ENCODE measurements at places on chromosomes 3 and 15.

DNA sequence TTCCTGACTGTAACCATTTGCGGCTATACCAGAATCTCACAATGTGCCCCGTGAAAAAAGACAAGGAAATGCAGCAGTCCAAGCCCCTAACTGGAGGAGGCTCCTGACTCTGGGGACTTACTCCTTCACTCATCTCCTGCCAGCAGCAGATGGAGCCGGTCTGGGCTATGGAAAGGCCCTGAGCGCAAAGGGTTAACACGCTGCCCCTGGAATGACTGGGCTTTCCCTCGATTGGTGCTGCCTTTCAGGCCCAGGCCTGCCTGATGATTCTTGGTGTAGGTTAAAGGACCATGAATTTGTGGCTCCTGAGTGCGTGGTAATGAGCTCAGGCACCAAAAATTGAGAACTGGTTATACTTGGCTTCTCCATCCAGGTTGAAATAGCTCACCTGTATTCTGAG is 42.3 kb upstream of the GALNT15 start:
- DNase-seq: no peak

DNA sequence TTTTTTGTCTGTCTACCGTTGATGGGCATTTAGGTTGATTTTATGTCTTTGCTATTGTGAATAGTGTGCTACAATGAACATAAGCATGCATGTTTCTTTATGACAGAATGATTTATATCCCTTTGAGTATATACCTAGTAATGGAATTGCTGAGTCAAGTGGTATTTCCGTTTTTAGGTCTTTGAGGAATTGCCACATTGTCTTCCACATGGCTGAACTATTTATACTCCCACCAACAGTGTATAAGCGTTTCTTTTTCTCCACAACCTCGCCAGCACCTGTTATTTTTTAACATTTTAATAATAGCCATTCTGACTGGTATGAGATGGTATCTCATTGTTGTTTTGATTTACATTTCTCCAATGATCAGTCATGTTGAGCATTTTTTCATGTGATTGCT is 89.6 kb upstream of the GALNT15 start:
- no peak for DNase-seq

DNA sequence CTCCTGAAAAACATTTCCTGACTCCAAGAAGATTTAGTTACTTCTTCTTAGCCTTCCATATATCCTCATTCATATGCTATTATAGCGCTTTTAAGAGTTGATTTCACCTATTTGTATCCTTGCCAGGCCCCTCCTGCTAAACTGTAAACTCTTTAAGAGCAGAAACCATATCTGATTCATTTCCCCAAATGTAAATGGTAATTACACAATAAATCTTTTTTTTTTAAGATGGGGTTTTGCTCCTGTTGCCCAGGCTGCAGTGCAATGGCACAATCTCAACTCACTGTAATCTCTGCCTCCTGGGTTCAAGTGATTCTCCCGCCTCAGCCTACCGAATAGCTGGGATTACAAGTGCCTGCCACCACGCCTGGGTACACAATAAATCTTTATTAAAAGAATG is 4.5 kb downstream of the DLEC1 start:
- DNase-seq: no peak

- DNase-seq: no peak
These were observed 727.8 kb downstream of the NLGN1 start for GRCh38 chr3:174125267-174125824.

- no peak for DNase-seq
These were observed 543.4 kb downstream of the GBE1 start for GRCh38 chr3:81218023-81218422.

DNA sequence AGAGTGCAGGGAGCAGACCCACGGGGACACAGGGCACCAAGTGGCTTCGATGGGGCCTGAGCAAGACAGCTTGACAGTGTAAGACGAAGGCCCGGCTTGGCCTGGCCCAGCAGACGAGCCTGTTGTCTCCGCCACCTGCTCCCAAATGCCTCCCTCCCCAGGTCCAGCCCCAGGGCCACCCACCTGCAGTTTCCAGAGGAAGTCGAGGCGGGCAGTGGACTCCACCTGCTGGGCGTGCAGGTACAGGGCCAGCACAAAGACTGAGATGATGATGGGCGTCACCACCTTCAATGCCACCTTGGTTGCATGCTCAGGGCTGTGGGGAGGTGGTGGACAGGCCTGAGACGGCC is 94.1 kb downstream of the SEC22A start:
- DNase-seq: no peak

DNA sequence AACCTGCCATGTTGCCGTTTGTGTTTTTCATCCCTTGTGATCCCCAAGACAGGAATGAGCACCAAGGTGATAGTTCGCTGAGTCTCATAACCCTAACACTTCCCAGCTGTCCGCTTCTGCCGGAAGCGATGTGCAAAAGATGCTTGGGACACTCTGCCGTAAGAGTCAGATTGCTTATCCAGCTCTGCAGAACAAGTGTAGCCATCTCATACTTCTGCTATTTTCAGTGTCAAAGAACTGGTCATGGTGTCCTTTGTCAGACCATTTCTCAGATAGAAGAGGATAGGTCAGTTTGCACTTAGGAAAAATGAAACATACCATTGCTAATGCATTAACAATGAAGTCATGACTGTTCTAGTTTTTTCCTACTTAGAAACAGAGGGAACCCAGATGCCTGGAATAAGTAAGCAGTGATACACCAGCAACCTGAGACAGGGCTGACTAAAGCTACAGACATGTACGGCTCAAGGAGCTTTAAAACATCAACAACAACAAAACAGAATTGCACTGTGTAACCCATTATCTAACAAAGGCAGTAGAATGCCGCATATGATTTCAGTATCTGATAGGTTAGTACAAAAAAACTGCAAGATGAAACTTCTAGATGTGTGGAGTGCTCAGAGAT is 134.0 kb upstream of the IL12A start:
- no peak for DNase-seq

DNA sequence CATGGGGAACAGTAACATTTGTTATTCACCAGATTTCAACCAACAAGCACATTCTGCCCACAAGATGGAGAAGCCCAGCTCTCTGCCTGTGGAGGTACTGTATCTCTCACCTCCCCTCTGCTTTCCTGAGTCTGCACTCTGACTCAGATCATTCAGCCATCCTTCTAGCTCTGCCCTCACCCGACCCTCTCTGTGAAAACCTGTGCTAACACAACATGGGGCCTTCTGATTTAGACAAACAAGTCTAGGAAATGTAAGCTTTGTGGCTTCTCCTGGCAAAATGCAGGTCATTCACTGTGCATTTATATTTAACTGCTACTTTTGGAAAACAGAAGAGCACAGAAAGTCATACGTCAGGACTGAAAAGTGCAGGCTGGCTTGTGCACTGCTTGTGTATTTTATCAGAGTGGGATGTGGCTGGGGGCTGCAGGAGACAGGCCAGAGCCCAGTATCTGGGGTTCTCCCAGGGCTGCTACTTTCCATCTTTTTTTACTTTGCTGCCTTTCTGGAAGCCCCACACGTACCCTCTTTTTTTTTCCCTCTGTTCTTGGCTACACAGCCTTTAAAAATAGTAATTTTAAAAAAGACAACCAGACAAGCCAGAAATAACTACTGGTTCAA is 50.8 kb downstream of the SUSD5 start:
- no peak for DNase-seq

GRCh38 chr15:68667800-68668625 is 89.2 kb downstream of the CORO2B start:
- DNase-seq: no peak

DNA sequence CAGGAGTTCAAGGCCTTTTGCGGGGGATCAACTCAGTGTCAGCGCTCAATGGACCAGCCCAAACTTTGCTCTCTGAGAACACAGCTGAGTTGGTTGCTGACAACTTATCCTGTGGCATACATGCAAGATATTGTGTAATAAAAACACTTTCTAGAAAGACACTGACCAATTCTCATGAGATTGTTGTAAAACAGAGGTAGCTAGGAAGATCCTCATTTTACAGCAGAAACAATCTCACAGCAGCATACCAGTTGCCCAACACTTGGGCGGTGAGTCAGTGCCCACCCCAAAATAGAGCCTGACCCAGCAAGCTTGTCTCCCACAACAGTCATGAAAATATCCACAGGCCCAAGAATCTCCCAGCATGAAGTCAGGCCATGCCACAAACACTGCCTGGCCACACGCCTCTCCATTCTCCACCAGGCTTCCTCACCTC is 18.2 kb downstream of the KLHL6 start:
- DNase-seq: no peak

DNA sequence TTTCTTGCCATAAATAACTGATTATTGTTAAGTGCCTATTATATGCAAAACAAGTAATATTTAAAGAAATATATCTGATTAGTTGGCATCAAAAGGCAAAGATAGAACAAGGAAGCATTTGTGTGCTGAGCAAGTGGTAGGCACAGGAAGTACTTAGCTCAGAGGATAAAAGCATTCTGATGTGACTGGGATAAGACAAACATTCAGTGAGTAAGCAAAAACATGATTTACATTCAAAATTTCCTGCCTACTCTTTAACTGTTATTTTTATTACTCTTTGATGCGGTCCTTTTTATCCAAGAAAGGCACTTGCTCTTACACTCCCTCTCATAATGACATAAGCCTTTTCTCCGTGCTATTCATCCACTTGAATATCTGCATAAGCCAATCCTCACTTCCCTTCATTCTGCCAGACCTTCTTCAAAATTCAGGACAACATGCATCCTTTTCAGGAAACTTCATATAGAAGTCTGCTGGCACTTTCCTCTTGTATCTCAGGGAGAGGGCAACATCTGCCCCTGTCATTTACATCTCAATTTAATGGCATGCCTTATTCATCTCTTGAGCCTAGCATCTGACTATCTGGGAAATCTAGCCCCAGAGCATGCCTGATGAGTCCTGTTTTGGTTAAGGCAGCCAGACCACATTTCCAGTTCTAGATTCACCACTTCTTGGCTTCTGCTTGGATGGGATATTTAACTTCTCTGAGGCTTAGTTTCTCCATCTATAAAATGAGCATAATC is 478.2 kb upstream of the ROBO2 start:
- DNase-seq: no peak

GRCh38 chr3:116930786-116931185 is 221.2 kb downstream of the TUSC7 start:
- no peak for DNase-seq

DNA sequence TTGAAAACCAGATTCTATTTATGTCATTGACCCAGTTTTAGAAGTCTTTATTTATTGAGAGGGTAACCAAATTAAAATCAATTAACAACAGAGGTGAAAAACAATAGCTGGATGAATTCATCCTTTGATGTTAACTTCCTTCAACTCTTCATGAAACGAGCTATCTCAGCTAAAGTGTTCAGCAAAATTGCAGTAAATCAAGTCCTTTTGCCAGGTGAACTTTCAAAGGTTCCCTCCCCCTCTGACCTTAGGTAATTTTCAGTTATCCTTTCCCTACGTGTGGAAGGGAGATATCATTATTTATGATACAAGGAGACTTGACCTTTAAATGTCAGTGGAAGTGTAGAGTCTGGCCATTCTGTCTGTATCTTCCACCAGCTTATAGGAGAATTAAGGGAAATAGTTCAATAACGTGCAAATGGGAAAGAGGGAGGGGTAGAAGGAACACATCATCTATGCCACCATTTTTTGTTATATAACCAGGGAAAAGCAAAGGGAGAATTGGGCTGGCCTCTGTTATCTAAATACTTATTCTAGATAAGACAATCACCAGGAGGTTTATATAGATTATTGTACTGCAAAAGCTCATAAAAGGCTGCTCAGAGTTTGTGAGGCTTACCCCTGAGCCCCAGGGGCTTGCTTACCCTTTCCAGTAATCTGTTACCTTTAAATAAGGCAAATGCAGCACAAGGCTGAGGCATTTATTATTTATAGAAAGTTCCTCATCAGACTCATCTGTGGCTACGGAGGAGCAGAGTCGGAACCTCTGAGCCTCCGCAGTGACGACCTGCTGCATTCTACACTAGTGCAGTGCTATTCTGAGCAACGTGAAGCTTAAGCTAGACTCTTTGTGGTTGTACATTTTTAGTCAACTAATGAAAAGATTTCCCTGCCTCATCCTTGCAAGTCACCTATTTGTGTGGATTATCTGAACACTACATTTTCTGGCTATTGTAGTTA is 97.7 kb upstream of the ZBED2 start:
- no peak for DNase-seq

DNA sequence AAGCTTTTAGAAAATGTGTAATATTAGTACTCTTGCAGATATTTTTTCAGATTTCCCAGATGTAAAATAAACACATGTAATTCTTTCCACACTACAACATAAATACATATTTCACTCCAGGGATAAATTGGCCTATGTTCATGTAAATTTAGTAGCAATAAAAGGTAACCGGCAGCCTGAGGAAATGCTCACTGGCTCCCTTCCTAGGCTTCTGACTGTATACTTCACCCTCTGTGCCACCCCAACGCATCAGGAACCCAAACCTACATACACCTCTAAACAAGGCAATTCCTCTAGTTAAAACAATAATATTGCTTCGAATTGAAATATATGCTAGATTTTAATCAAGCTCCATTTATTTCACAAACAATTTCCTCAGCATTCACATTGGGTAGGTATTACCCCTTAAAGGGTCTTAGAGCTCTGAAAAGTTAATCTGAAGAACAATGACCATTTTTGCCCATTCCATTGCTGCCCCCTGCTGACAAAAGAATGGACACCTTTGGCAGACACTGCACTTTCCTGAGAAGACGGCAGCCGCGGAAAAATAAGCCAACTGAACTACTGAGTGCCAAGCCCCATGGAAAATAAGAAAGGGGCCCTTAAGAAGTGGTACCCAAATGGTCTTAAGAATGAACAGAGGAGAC is 212.5 kb downstream of the OSBPL10 start:
- no peak for DNase-seq

- DNase-seq: no peak
These were observed 96.8 kb upstream of the ROBO2 start for GRCh38 chr3:76943058-76943457.

DNA sequence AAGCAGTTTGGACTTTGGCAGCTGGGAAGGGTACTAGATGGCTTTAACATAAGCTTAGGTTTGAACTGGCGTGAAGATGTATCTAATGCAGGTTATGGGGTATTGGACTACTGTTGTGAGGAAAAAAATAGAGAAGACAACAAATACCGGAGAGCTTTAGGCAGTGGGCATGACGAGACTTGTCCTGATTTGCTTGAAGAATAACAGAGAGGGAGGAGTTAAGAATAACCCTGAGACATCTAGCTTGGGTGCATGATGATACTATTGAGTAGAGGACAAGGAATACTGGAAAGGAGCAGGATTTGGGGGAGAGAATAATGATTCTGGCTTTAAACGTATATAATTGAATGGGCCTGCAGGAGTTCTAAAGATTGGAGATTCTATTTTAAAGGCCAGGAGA is 249.5 kb upstream of the AZI2 start:
- DNase-seq: no peak

DNA sequence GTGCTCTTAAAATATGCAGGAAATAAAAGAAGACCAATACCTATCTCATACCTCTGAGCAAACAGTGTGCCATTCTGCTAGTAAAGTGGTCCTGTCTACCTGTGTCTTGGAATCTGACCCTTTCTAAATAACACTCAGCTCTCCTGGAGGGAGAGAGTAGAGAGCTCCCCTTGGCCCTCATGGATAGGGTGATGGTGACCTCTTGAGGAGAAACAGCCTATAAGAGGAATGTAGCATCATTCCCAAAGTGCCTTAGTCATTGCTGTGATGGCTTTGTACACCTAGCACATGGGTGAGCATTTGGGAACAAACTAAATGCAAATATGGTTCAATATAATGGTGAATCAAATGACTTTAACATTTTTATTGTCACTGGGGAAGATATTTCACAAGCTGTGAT is 10.0 kb downstream of the SNTN start:
- no peak for DNase-seq

Data from stimulated activated CD4-positive, alpha-beta T cell treated with anti-CD3 and anti-CD28 coated beads, TNF-alpha, amount 100 ng/mL, for 1 hour (primary cell).